ENCODE measurements at places on chromosomes 5 and 9.

- DNase-seq = no peak
Observed at GRCh38 chr9:2709645-2710101, 7.6 kb upstream of the KCNV2 start.

DNA sequence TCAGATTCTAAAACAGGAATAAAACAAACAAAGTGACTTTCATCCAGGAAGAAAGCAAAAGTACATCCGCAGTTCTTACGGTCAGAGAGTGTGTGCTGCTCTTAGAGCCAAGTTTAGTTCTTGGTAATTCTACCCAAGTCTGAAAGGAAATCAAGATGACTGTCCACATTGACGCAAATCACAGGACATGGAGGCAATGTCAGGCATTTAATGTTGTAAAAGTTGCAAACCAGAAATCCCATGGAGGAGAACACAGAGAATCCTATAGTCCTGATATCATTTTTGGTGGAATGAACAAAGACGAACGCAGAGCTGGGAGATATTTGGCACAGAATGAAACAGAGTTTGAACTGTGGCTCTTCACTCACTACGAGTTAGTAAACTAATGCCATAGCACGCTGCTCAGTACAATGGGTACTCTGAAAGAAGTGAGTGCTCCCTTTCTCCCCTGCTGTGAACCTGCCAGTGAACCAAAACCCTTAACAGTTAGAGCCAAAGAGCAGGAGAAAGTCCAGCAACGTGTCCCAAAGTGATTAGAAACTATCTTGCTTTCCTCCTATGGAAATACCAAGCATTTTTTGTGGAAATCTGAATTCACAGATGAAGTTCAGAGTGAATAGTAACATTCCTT is 74.3 kb downstream of the MUSK start:
- peak; percentile 95 for DNase-seq

- no peak for DNase-seq
Observed at GRCh38 chr9:129021091-129021490, 7.0 kb downstream of the SH3GLB2 start.

DNA sequence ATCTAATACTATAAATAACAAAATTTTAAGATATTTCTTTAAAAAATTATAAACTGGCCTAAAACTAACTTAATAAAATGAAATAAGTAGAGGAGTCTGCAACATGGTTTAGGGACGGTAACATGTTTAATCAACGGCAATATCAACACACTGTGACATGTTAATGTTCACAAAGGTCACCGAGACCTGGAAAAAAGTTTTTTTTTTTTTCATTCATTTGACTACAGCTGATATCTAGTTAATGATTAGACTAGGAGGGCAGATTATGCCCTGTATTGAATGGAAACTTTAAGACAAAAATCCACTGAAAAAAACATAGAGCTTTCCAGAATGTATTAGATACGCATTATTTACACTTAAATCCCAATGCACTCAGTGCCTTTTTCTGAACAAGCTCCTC is 67.0 kb upstream of the CDK5RAP2 start:
- DNase-seq = no peak

GRCh38 chr9:126965541-126966428 is 51.2 kb downstream of the RALGPS1 start:
- DNase-seq = peak; percentile 59

DNA sequence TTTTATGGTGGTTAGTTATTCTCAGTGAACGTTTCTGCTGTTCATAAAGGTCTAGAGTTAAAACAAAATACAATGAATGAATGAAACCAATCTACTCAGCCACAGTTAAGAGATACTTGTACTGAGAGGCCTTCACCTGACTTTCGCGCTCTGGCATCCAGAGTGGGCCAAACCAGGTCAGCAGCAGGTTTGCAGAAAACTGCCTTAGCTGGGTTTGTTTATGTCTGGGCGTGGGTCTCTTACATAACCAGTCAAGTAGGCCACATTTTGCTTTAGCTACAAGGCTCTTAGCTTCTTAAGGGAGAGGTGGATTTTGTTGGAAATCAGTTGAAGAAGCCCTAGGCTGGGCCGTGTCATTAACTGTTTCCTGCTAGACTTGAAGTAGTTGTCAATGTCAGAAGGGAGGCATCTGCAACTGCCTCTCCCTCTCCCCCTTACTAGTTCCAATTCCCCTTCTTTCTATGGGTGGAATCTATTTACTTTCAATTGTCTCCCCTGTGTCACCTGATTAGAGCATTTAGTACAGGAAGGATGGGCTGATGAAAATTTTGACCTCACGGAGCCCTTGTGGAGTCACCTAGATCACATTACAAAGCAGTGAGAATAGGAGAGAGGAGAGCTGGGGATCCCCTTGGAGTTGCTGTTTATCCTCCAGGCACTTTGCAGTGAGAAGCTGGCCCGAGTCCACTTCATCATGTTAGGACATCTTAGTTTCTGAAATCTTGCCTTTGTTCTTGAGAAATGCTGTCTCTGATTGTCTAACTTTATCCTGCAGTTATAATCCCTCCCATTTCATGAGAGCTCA is 200.5 kb downstream of the ARHGEF28 start:
- peak; percentile 85 for DNase-seq

DNA sequence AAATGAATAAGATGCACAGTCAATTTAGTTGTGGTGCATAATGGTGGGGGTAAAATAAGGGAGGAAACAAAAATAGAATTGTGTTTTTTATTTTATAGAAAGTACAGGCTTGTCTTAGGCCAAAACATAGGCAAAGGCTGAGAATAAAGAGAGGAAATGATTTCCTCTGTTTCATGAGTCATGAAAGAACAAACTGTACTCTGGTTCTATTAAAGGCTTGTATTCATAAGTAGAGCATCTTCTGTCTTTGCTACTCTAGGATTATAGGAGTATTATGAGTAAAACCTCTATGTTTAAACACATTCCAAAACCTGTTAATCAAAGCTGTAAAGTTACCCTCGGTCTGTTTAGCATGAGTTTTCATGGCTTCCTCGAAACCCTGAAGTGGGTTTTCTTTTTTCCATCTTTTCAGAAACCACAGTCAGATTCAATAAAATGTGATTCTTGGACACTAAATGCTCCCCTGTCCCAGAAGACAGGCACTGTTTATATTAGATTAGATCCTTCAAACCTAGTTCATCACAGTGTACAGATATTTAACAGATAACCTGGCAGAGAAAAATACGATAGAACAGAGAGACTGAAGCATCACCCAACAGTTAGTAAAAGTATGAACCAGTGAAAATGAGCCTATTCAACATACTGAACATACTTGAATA is 473.9 kb upstream of the CYLC2 start:
- DNase-seq = peak; percentile 0

GRCh38 chr9:3435732-3436131 is 90.1 kb downstream of the RFX3 start:
- no peak for DNase-seq

- no peak for DNase-seq
Observed at GRCh38 chr5:167305591-167306213, 985.7 kb upstream of the WWC1 start.

DNA sequence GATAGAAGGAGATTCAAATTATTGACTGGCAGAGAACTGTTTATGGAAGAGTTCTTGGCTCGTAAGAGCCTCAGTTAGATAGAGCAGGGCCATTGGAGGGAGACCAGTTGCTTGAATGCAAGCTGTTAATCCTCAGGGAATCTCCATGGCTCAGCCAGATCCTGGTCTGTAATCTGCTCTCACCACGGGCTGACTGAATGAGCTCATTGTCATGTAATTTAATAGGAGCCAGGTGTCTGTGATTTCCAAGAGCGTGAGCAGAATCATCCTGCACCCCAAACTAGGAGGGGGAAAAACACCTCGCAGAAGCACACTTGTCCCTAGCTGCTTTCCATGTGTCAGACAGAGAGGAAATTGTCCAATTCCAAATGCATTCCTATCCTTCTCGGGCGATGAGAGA is 19.1 kb upstream of the KCNMB1 start:
- DNase-seq = no peak

GRCh38 chr9:72579880-72580550 is 58.6 kb downstream of the TMC1 start:
- peak; percentile 34 for DNase-seq

- DNase-seq = peak; percentile 78
Observed at GRCh38 chr5:149799119-149799623, 69.1 kb downstream of the PPARGC1B start.

DNA sequence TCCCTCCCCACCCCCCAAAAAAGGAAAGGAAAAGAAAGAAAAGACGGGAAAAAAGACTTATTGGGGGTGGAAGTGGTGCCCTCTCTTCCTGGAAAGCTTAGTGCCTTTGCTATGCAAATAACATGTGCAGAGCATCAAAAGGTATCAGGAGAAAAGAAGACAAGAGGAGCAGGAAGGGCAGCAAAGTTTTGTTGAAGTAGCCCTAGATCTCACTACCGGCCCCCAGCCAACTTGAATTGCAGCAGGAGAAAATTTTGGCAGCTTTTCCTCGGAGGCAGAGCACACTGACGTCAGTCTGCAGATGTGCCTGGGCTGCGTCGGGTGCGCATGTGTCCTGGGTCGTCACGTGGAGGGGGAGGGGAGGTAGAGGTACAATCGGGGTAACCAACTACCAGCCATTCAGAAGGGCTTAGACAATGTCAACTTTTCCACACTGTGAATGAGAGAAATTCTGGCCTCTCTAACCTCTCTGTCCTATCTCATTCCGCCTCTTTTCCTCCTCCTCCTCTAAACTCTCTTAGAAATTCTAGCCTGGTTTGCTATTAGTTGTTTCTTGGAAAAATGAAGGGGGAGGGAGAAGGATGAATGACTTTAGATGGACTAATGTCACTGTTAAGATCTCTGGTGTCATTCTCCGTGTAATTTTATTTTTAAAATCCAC is at the start of gene ADAMTS6:
Gene ADAMTS6, minus strand, starts transcription at position 286 of the 661 bp plus-strand sequence. CDS start 8,247 bp downstream, outside the sequence.
- peak; percentile 97 for DNase-seq

All from astrocyte of the spinal cord (primary cell).